ENCODE measurements at places on chromosomes 4 and X.

DNA sequence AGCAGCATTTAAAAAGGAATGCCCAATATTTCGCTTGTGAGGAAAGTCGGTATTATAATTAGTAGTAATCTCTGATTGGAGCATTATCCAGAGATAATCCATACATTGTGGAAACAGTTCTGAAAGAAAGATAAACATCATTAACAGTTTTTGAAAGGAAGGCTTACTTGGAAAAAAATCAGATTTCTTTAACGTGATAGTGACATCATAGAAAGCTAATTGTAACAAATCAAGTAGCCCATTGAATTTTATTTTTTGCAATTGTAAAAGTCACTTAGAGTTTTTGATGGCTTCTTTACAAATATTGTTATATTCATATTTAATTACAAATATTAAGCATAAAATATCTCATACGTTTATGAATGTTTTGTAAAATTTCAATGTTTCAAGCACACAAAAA, 11.6 kb upstream of the NR3C2 start:
- DNase-seq, result no peak

- DNase-seq, result no peak
Observed at GRCh38 chr4:142160509-142160908, 524.1 kb downstream of the IL15 start.

- DNase-seq, result no peak
Observed at GRCh38 chr4:111537871-111538270, 607.4 kb upstream of the FAM241A start.

- no peak for DNase-seq
Observed at GRCh38 chrX:67604979-67605703, 61.3 kb downstream of the AR start.

DNA sequence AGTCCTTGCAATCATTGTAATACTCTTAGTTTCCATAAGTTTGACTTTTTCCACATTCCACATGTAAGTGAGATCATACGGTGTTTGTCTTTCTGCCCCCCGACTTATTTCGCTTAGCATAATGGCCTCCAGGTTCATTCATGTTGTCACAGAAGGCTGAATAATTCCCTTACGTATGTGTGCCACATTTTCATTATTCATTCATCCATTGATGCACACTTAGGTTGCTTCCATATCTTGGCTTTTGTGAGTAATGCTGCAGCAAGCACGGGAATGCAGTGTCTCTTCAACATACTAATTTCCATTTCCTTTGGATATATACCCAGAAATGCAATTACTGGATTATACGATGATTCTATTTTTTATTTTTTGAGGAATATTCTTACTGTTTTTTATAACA, 22.0 kb upstream of the VEGFC start:
- no peak for DNase-seq

DNA sequence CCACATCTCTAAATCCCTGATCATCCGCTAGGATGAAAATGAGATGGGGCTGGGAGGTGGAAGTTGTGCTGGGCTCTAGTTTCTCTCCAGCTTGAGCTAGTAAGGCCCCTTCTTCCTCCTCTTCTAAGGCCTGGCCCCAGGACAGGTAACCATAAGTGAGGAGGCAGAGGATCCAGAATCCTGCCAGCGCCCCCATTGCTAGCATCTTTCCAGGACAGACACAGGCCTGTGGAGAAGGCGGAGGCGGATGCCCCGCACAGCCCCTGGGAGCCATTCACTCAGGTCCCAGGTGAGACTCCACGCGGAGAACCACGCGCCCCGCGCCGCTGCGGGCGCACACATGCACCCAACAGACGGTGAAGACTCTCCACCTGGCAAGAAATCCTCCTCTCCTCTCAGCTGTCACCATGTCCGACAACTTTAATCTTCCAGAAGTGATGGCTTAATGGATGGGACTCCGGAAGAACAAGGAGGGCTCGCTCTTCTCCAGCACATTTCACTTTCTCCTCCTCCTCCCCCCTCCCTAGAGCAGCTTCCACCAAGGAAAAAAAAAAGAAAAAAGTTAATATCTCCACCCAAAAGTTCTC, 793 bp downstream of the ARSJ start:
- DNase-seq, result no peak

- DNase-seq, result no peak
Observed at GRCh38 chr4:8867624-8868320, 3.9 kb downstream of the HMX1 start.

DNA sequence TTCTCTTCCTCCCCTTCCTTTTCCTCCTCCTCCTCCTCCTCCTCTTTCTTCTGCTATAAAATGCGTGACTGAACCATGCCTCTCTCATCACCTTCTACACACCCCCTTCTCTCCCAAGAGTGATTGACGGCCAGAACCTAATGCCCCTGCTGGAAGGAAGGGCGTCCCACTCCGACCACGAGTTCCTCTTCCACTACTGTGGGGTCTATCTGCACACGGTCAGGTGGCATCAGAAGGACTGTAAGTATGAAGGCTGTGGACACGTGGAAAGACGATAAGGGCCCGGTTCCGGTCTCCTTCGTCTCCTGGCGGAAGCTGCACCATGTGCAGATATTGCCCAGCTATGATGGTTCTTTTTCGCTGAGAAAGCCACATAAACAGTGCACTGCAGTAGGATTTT, 12.1 kb upstream of the ARSF start:
- no peak for DNase-seq

GRCh38 chr4:39609454-39609931, 29.2 kb downstream of the SMIM14 start:
- peak; percentile 27 for DNase-seq

- DNase-seq, result no peak
Observed at GRCh38 chrX:129979207-129979920, 3.1 kb upstream of the BCORL1 start.

All from pons (tissue), 1 donor.